ENCODE measurements at places on chromosomes 6 and 20. TPM values are rescaled to one million over a fixed set of nuclear protein-coding genes. Genes with fewer than 3 reads are reported as not detected.

- DNase-seq: no peak
These were observed 4.8 kb downstream of the FBXO30 start for GRCh38 chr6:145809785-145810184.

DNA sequence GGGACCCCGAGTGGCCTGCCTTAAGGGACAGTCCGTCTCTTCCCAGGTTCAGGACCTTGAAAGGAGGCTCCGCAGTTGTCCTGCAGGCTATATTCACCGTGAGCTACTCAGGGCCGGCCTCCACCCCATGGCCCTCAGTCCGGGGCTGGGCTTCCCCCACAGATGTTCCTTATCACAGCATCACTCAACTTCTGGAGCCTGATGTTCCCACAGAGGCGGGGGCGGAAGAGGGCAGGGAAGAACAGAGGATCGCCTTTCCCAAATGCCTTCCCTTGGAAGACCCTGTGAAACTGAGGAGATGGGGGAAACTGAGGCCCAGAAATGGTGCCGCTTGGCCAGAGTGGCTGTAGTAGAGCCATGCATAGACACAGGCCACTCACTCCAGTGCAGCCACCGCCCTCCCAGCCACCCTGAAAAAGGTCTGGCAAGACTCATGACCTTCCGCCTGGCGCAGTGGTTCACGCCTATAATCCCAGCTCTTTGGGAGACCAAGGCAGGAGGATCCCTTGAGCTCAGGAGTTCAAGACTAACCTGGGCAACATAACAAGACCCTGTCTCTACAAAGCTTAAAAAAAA is 4.3 kb upstream of the COX4I2 start:
- no peak for DNase-seq

DNA sequence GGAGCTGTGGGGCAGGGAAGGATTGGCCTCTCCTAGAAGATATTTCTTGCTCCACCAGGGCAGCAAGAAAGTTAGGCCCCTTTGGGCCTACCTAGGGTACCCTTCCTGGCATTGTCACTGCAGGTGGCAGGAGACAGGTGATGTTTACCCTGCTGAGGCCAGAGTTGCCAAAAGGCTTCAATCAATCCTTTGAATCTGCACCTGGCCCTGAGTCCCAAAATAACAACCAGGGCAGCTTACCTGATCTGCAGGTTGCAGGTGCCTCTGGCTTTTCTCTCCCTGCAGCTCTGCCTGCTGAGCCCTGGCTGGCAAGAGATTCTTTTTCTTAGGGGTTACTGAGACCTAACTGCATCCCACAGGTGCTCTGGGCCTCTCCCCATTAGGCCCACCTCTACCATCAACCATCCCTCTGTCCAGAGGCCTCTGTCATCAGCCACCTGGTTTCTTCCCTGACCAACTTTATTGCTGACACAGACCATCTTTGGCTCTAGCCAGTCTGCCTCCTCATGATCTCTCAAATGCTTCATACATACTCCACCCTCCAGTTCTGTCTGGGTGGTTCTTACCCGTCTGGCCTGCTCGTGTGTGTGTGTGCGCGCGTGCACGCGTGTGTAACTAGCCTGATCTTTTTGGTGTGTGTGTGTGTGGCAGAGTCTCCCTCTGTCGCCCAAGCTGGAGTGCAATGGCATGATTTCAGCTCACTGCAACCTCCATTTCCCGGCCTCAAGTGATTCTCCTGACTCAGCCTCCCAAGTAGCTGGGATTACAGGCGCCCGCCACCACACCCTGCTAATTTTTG is 13.7 kb downstream of the BCL2L1 start:
- no peak for DNase-seq

- no peak for DNase-seq
These were observed 42.8 kb downstream of the CDC5L start for GRCh38 chr6:44430326-44430725.

DNA sequence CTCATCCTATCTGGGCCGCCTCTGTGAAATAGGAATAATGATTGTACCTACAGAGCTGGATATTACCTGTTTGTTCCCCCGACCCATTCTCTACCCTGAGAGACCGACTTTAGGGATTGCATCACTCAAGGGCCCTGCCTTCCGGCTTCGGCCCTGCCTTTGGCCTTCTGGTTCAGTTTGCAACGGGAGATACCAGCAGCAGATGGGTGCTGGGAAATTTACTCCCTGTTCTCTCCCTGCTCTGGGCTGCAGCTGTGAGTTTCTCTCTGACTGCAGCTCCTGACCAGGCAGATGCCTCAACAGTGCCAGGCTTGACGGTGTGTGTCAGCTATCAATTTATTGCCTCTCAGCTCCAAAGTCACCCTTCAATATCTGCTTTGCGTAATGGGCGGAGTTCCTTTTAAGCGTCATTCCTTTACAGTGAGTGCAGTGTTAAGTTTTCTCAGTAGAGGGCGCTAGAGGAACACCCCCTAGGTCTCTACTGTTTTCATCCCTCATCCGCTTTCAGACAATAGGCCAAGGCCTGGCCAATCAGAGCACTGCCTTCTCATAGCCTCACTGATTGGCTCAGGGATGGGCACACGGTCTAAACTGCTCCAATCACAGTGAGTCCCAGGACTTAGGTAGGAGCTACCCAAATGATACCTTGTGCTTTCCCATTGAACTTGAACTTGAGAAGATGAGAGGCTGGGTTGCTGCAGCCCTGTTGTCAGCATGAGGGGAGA is 30.0 kb downstream of the KCNG1 start:
- peak; percentile 85 for DNase-seq

- DNase-seq: no peak
These were observed 305.9 kb downstream of the CLIC5 start for GRCh38 chr6:45709781-45710220.

GRCh38 chr6:37516920-37517405 is 17.3 kb upstream of the CCDC167 start:
- no peak for DNase-seq

DNA sequence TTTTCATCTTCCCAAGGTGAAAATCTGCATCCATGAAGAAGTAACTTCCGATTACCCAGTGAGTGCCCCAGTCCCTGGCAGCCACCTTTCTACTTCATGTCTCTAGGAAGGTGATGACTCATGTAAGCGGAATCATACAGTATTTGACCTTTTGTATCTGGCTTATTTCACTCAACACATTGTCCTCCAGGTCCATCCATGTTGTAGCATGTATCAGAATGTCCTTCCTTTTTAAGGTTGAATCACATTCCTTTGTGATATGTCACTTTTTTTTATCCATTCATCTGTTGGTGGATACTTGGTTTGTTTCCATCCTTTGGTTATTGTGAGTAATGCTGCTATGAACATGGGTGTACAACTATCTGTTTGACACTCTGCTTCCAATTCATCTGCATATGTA is 176.3 kb upstream of the CDYL start:
- DNase-seq: no peak

- no peak for DNase-seq
These were observed 49.5 kb upstream of the FBXO30 start for GRCh38 chr6:145863988-145864616.

DNA sequence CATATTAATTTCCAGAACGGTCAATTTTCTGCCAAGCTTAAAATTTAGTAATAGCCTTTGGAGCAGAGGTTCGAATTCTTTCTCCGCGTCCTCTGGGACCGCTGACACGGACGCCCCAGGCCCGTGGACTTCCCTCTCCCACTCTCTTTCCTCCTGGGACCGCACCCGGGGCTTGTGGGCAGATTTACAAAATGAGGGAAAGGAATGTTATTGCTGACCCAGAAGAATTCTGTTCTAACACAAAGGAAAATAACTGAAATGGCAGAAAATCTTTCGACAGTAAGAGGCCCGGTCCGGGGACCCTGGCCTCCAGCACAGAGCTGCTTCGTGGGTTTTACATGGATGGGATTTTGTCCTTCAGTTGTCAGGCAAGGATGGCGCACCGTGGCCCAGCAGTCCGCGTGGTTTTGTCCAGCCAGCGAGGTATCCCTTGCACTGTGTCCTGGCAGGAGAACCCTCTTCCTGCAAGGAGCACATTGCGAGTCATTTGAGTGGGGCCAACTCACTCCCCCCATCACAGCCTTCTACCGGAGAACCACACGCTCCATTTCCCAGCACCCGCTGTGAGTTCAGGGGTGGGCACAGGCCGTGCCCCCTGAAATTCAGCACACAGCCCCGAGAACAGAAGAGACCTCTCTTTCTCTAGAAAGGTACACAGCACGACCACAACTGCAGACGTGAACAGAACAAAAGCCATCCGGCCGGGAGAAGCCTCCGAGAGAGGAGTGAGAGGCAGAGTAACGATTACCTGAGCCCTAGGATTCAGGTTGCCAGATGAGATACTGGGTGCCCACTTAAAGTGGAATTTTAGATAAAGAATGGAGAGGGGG is 106.0 kb upstream of the AFDN start:
- DNase-seq: no peak

CTAGE9 gene
- total RNA-seq: not detected

CST2 gene
- total RNA-seq: not detected

SMPDL3A gene
- total RNA-seq: 2.0 TPM

DUSP15 gene
- total RNA-seq: 0.45 TPM

EDEM2 gene
- 9.3 TPM for total RNA-seq

ANKEF1 gene
- total RNA-seq: 8.3 TPM

EPHA7 gene
- 47.6 TPM for total RNA-seq

Measured in neural progenitor cell (in vitro differentiated cells).